ENCODE measurements at places on chromosomes 5 and 9.

- DNase-seq = peak; percentile 11
Observed at GRCh38 chr9:93670208-93671019, 94.0 kb downstream of the PHF2 start.

- no peak for DNase-seq
Observed at GRCh38 chr5:143918961-143919360, 107.0 kb downstream of the HMHB1 start.

DNA sequence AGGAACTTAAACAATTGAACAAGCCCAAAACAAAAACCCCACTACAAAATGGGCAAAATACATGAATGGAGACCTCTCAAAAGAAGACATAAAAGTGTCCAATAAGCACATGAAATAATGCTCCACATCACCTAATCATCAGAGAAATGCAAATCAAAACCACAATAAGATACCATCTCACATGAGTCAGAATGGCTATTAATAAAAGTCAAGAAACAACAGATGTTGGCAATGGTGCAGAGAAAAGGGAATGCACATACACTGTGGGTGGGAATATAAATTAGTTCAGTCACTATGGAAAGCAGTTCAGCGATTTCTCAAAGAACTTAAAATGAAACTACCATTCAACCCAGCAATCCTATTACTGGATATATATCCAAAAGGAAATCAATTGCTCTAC lies 337.4 kb upstream of the GRIA1 start:
- DNase-seq = no peak

DNA sequence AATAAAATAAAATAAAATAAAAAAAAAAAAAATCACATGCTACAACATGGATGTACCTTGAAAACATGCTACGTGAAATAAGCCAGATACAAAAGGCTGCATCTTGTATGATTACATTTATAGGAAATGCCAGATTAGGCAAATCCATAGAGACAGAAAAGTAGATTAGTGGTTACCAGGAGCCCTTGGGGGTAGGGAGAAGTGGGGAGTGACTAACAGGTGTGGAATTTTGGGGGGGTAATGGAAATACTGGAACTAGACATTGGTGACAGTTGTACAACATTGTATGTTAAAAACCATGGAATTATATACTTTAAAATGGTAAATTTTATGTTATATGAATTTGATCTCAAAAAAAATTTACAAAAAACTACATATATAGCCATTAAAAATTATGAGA lies 47.3 kb downstream of the SLC1A1 start:
- no peak for DNase-seq

GRCh38 chr9:121748727-121749423 lies 97.4 kb downstream of the DAB2IP start:
- no peak for DNase-seq

DNA sequence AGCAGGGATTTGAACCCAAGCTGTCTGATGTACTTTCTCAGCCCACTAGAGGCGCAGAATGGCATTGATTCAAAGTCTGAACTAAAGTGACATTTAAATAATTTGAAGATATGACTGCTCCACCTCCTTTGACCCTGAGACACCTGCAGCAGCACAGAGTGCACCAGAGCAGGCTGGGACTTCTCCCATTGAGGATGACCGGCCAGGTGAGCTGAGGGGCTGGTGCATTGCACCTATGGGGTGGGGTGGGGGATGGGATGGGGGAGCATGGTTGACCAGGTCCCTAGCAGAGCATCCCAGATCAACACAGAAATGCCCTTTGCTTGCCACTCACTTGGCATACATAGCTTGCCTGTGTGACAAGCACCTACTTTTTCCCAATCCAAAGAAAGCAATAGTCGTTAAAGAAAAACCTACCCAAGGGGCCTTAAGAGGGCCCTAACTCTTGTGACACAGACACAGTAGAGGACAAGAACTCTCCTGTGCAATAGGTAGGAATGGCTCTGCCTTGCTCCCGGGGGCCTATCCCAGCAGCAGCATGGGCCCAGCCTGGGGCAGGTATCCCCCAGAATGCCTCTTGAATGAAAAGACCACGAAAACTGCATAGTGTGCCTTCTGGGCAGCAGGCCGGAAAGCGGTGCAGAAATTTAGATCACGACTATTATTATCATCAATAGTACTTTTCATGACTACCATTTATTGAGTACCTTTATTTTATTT lies 6.5 kb downstream of the SH3PXD2B start:
- no peak for DNase-seq

DNA sequence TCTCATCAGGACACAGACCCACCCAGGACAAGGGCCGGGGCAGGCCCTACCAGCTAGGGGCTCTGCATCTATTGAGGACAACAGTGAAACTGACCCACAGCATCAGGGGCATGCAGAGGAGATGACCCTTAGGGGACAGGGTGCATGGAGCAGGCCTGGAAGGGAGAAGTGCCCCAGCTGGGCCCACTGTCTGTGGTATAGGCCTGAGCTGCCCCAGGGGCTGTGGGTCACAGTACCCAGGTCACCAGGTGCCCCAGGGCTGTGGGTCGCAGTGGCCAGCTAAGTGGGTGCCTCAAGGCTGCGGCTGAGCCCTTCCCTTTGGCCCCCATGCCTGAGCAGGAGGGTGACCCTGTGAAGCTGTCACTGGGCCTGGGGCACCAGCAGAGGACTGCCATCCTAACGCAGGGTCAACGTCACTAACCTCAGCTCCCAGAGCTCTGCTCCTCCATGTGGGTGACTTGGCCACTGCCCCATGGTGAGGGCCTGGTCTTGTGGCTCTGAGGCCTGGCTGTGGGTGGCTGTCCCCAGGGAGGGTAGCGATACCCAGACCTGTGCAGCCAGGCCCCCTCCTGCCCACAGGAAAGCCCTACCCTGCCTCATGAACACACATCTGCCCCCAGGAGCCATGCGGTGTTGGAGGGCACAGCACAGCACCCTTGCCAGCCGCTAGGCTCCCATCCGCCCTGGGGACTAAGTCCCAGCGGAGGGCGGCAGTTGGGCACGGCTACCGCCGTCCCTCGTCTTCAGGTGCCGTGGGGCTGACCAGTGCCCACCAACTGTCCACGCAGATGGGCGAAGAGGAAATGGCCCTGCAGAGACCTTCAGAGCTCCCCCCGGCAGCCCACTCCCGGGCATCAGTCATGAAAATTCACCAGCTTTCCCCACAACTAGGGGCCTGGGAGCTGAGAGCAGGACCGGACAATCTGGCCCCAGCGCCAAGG lies 4.9 kb downstream of the EDF1 start:
- DNase-seq = peak; percentile 12

DNA sequence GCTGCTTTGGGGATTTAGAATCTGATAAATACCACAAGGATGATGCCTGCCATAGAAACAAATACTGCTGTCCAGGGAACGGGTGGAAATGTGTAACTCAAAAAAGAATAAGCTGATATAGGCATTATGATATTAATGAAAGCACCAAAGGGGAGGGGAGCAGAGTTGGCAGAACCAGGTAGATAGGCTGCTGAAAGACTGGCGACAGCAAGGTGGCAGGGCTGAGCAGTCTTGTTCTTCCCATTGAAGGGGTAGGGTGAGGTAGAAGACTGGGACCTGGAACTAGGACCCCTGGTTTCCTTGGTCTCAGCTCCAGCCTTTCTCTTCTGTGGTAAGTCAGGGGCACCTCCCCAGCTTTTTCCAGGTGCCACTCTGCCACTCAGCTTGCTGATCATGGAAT lies 31.4 kb upstream of the TMOD1 start:
- DNase-seq = no peak

Data from activated T-cell treated with anti-CD3 and anti-CD28 coated beads, Interleukin-2, amount 50 U/mL, for 1 hour (primary cell).